ENCODE measurements at places on chromosomes 5 and 9. TPM values are rescaled to one million over a fixed set of nuclear protein-coding genes. Genes with fewer than 3 reads are reported as not detected.

Gene SPATA31A6
- not detected for total RNA-seq

Gene PCDHGB4
- 25.1 TPM for total RNA-seq

Gene PPP2R2B
- 64.4 TPM for total RNA-seq

Gene TMEM215
- 0.91 TPM for total RNA-seq

Gene ENTPD2
- total RNA-seq, result 0.45 TPM

Gene NADK2
- total RNA-seq, result 43.1 TPM

Gene ALDH1A1
- 2.5 TPM for total RNA-seq

Gene PCDHGA11
- total RNA-seq, result 29.1 TPM

Gene KIF12
- 11.6 TPM for total RNA-seq

Gene CTXN3
- 2.8 TPM for total RNA-seq

Gene CCL21
- total RNA-seq, result not detected

Gene GOLM1
- 74.3 TPM for total RNA-seq

Gene HAUS6
- 25.4 TPM for total RNA-seq

Gene ANGPTL2
- total RNA-seq, result 8.5 TPM

Gene SOX30
- total RNA-seq, result 0.18 TPM

Gene PCDHA9
- 22.7 TPM for total RNA-seq

Gene ZCCHC7
- 23.0 TPM for total RNA-seq

Gene PAIP1
- total RNA-seq, result 87.2 TPM

Gene CER1
- total RNA-seq, result 1.2 TPM

Gene PCDHB9
- total RNA-seq, result 8.0 TPM

Gene PGM5
- 16.2 TPM for total RNA-seq

Gene GLDC
- 30.3 TPM for total RNA-seq

Gene C9orf152
- not detected for total RNA-seq

Gene SAPCD2
- 4.7 TPM for total RNA-seq

Gene SH2D3C
- total RNA-seq, result 8.5 TPM

Gene BTNL9
- total RNA-seq, result 4.1 TPM

Gene LMX1B
- 0.64 TPM for total RNA-seq

Gene NCS1
- total RNA-seq, result 85.0 TPM

Gene SHOC1
- not detected for total RNA-seq

Gene IER5L
- 9.1 TPM for total RNA-seq

Gene HRCT1
- not detected for total RNA-seq

Gene FOXE1
- not detected for total RNA-seq

Gene SLC45A2
- total RNA-seq, result 1.2 TPM

Gene FBP2
- total RNA-seq, result not detected

Gene CCNB1
- total RNA-seq, result 40.5 TPM

Gene FCHSD1
- total RNA-seq, result 4.2 TPM

Gene SLC23A1
- not detected for total RNA-seq

Gene FCHO2
- 49.9 TPM for total RNA-seq

Gene IFNB1
- total RNA-seq, result not detected

Gene LCNL1
- 0.82 TPM for total RNA-seq

Gene C5
- total RNA-seq, result 10.9 TPM

Gene PIP5KL1
- 3.5 TPM for total RNA-seq

Gene OBP2B
- not detected for total RNA-seq

Gene GAS1
- 19.6 TPM for total RNA-seq

Gene CYSTM1
- 4.4 TPM for total RNA-seq

Gene CD14
- total RNA-seq, result 17.6 TPM

Gene PLAC8L1
- total RNA-seq, result not detected

Gene TAS2R1
- total RNA-seq, result 0.45 TPM

Gene LCN1
- total RNA-seq, result not detected

Gene C5orf34
- 12.3 TPM for total RNA-seq

All from cerebellum (tissue), 4 donors.